Activated gamma-delta T cell treated with anti-CD3 and anti-CD28 coated beads, Interleukin-2, amount 50 U/mL, for 16 hours (primary cell): ENCODE measurements at places on chromosomes 6 and 20.

DNA sequence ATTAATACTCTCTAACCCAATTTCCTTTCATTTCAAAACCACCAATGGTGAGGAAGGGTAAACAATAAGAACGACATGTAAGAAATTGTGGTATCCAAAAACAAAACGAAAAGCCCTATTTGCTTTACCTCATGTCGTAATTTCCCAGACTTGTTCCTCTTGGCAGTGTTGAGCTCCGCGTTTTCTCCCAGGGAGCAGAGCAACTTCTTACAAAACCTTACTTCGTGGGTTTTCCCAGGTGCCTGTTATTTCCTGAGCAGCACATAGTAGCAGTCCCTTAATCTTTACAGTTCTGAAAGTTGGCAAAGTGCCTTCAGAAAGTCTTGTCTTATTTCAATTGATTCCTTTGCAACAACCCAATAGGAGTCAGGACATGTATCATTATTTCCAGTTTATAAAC, 207.9 kb upstream of the MARCKS start:
- DNase-seq: no peak

DNA sequence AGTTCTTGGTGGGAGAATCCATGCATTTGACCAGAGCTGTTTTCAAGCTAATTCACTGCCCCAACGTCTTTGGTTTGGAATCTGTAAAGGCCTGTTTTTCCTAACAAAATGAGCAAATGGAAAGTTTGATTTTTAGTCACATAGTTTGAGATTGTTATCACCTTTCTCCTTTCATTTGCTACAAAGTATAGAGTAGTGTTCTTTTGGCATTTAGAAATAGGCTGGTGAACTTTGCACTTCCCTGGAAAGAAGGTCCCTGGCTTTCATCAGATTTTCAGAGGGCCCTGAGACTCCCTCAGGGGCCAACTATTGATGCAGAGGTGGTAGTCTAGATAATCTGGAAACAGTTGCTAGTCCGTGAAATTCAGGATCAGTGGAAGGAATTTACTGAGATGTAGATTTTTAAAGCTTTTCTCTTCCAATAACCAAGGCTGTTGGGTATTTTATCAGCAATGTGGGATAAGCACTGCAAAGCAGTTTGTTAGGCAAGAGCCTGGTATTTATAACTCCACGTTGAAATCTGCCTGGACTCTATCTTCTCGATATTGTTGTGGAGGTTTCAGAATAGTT, 1.7 kb downstream of the ARFGEF2 start:
- no peak for DNase-seq

DNA sequence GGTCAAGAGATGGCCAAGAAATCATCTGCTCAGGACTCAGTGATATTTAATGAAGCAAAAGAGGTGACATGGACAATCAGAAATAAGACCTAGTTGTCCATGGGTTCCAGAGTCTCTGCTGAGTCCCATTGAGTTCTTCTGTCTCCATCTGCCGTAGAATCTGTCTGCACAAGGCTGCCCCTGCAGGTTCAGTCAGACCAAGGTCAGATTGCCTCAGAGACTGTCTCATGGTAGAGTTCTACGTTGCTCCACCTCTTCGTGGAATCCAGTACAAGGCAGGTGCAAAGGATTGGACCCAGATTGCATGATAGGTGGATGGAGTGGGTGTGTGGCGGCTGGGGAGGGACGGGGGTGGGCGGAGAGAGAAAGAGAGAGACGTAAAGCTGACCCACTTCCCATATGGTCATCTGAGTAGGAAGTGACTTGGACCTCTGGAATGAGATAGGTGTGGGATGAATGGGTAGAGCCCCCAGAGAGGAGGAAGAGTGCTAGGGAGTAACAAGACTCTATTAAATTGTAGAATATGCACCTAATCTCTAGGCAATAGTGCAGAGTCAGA, 75.3 kb downstream of the SOBP start:
- DNase-seq: no peak

DNA sequence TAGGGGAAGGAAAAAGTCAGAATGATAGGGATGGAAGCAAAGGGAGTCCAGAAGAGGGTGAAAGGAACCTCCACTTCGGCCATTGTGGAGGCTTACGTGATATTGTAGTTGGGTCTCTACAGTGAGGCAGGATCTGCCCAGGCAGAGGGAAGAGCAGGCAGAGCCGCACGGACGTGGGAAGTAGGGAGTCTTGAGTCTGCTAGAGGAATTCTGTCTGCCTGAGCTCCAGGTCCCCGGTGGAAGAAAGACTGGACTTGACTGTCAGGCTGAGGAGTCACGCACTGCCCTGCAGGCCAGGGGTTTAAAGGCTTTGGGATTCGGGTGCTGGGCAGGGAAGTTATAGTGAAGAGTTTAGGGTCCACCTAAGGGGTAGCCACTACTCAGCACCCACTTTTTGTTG, 16.4 kb downstream of the TGM6 start:
- no peak for DNase-seq

- DNase-seq: no peak
Observed at GRCh38 chr6:116387374-116387773, 16.6 kb downstream of the DSE start.

DNA sequence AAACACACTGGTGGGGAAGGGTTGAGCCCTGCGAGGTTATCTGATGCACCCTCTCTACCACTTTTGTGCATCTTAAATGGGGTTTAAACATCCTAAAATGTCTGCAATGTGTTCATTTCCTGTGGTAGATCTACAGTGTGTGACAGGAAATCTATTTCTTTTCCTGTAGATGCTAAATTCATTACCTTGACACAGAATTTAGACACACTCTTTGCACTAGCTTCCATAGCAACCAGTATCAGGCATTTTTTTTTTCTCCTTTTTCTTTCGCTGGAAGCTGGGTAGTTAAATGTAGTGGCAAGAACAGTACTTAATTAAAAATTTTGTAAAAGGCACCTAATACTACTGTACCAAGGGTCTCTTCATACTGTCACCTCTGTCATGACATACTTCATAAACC, 141.1 kb downstream of the RFPL4B start:
- no peak for DNase-seq

DNA sequence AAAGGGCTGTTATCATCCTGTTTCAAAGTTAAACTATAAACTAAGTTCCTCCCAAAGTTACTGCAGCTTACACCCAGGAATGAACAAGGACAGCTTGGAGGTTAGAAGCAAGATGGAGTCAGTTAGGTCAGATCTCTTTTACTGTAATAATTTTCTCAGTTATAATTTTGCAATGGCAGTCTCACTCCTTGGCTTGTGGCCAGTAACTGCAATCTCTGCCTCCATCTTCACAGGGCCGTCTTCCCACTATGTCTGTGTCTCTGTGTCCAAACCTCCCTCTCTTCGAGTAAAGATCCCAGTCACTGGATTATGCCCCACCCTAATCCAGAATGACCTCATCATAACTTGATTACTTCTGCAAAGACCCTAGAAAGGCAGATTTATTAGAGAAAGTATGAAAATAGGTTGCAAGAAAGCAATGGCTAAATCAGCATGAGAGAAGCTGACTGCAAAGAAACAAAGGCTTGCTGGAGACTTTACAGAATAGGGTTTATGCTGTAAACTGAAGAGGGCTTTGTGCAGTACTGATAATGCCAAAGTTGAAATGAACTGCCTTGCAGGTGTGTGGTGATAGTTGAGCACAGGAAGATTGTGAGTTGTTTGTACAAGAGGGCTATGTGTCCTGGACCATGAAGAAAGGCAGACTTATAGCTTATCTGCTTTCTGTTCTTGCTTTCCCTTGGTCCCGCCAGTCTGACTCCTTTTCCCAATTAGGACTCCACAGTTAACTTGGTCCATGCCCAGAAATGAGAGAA, 28.4 kb downstream of the GPX6 start:
- no peak for DNase-seq

DNA sequence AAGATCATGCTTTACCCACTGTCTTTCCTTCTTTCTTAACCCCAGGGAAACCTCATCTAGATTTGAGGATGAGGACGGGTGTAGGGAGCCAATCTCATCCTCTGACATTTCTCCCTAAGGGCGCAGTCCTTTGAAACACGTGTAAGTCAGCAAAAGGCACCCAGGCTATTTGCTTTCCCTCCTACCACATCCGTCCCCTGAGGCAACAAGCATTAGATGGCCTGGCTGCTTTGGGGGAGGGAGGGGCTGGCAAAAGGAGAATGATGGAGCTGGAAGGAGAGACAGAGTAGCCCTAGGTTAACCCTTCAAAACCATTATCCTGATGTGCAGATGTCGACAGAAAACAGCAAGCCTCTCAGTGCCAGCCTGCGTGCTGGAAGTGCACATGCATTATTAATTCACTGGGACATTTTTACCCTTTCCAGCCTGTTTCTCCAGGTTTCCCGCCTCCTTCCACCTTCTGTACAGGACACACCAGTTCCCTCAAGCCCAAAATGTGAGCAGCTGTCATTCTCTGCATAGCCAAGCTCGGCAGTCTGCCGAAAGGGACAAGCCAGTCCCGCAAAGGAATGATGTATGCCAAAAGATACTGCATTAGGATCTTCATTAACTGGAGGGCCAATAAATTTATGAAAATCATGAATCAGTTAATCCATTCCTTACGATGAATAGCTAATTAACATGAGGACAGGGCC, 547.2 kb downstream of the CD83 start:
- DNase-seq: no peak

DNA sequence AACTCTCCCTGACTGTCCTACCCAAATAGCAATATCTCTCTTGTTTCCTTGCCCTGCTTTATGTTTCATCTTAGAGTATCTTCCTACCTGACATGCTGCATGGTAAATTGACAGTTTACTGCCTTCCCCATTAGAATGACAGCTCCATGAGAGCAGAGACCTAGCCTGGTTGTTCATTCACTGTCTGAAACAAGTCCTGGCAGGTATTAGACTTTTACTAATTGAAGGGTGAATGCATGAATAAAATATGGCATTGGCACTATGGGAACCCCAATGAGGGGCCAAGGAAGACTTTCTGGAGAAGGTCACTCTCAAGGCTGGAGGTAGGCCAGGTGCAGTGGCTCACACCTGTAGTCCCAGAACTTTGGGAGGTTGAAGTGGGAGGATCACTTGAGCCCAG, 3.8 kb upstream of the CITED2 start:
- no peak for DNase-seq
